ENCODE measurements at places on chromosomes 5 and 9.

DNA sequence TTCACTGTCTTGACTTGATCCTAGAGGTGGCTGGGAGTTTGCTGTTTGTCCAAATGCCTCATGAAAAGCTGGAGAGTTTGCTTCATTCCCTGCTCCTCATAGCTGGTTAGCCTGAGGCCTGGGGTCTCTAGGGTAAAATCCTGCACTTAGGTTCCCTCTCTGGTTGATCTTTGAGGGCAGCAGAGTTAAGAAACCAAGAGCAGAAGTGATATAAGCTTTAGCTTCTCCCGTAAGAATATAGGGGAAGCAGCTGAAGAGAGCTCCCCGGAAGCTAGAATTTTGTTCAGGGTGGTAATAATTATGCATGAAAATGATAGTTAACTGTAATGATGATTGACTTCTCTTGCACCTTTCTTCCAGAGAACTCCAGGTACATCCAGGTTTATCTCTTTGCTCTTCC lies 1.4 kb downstream of the FAM53C start:
- no peak for DNase-seq

- DNase-seq: no peak
These were observed 50.8 kb upstream of the TEX48 start for GRCh38 chr9:114732823-114733222.

DNA sequence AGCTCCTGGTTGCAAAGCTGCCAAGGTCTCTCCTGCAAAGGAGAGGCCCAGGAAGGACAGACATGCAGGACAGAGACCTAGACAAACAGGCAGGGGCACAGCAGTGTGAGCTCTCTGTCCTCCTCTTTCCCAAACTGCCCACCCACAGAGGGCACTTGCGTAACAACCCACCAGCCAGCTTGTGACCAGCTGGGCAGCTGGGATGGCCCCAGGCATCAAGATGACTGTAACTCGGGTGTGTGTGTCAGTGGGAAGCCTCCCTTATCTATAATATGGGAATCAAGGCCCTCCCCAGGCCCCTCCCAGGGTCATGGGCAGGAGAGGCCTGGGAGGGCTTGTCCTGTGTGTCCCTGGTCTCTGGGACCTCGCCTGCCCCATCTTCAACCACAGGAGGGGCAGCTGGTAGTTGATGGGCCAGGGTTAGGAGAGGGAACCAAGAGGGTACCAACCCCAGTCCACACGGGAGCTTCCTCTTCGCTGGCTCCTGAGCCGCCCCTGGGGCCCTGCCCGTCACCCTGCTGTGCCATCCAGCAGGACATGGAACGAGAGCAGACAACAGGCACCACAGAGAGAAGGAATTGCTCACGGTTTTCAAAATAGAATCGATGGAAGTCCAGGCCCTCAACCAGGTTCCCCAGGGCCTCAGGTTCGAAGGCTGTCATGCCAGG lies 37.9 kb downstream of the SLC6A7 start:
- no peak for DNase-seq

GRCh38 chr5:157345067-157345466 lies 79.1 kb downstream of the CYFIP2 start:
- DNase-seq: no peak

DNA sequence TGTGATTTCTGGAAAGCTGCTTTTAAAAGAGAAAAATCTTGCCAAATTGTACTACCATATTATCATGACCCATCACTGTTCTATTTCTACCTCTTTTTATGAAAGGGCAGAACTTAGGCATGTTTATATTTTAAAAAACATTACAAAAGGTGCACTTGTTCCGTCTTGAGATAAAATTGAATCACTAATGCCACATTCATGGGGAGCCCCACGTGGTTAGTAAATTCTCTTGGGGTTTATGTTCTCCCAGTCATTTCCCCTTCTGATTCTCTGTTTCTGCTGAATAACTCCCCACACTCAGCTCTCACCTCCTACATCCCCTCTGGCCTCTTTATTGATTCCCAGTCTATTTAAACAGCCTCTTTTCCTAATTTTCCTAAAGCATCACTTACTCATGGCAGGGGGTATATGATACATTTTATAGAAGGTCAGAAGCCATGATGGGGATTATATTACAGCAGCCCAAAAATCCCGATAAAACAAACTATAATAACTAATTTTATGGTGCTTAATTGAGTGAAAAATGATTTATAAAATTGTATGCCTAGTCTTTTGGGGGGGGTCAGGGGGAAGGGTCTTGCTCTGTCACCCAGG lies 19.7 kb upstream of the VLDLR start:
- DNase-seq: no peak

DNA sequence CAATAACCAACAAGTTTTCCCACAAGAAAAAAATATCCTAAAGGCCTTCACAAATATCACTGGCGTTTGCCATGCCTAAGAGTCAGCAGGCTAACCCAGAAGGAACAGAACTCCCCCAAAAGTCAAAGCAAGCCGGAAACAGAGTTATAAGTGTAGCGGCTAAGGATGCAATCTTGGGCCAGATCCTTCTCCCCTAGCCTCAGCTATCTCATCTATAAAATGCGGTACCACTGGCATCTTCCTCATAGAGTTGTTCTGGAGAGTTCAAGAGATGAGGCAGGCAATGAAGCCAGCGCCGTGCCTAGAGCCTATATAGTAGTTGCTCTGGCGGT lies 632 bp downstream of the DPM2 start:
- DNase-seq: no peak

GRCh38 chr5:138770977-138771376 lies 17.8 kb downstream of the CTNNA1 start:
- DNase-seq: no peak

DNA sequence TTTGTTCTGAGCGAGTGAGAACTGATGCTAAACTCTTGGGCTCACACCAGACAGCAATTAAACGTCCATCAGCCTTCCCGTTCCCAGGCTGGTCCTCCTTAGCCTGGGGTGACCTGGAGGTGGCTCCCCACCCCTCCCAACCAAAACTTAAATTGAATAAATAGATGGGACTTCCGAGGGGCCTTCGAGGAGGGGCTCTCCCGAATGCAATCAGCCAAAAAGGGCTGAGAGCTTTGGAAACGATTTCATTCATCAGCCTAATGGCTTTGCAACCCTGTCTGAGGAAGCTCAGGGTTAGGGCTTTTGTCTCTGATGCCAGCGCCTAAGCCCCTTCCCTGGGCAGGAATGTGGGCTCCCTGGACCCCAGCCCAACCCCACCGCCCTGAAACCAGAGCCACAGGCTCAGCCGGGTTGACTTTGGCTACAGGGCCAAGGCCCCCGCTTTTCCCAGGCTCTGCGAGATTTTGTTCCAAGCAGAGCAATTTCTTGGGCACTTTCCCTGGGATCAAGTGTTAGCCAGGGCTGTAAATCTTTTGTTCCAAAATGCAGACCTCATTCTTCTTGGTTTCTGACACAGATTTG lies 29.2 kb downstream of the LHX3 start:
- no peak for DNase-seq

GRCh38 chr5:57687596-57687995 lies 205.0 kb upstream of the ACTBL2 start:
- no peak for DNase-seq

DNA sequence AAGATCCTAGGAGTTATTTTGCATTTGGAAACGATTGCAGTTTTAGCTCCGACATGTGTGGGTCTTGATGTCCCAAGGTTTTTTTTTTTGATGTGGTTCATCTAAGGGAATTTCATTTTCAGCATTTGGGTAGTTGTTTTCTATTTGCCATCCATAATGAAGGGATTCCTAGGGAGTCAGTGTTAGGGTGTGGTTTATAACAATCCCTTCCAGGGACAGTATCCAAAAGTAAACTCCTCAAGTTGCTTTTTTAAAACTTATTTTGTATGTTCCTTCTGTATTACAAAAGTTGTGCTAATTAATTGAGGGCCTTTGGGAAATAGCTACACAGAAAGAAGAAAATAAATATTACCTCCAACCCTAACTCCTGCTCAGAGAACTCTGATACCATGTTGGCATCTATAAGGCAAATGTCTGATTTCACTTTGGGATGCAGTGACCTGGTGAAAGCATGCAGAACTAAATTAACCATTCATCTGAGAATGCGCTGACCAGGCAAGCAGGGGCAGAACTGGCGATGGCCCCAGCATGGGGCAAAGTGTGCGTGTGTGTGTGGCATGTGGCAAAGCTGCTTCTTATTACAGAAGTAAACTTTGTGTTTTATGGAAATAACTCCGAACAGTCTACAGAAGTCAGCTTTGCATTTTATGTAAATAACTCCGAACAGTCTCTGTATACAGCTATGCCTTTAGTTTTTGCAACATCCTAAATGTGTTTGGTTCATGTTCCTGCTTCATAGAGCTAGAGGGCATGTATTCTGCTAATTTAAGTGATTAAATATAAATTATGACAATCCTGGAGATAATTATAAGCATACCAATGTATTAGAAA lies 237.2 kb downstream of the TRPM3 start:
- no peak for DNase-seq

DNA sequence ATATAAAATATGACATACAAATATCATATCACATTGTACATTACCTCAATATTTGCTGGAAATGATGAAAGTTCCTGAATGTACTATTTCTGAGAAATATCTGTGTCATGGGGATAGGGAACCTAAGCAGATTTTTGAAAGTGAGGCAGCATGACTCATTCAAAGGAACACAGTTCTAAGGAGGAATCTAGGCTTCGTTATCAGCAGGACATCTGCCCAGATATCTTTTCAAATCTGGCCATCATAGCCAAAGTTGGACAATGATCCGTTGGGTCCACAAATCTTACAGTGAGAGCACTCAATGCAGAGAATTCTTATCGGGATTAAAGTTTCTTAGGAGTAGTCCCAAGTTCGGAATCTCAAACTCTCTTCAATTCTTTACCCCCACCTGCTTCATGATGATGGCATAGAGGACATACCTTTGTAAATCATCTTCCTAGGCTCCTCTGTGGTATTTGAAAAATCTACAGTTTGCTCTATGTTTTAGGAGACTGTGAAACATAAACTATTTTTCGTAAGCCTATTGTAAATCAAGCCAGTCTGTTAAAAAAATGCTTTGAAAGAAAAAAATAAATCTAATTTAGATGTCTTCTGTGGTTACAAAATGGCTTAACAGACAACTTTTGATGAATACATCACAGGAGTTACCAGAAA lies 29.4 kb upstream of the ALDH1A1 start:
- DNase-seq: no peak

GRCh38 chr5:98942847-98943246 lies 14.0 kb upstream of the CHD1 start:
- DNase-seq: no peak

GRCh38 chr5:78801413-78801812 lies 152.8 kb upstream of the LHFPL2 start:
- DNase-seq: no peak

DNA sequence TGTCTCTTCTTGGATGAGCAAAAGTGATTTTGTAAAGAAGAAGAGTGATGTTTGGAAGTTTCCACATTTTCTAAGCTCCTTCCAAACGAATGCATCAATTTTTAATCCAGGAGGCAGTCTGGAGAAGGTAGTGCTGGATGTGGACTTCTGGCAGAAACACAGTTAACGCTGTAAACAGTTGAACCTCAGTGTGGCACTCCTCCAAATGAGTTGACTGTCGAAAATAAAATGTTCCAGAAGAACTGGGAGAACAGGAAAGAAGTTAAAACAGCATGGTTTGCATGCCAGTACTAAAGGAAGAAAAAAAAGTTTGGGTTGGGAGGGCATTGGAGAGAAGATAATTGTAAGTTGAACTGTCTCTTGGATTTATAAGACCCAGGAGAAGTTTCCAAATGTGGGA lies 6.5 kb downstream of the ZNF462 start:
- DNase-seq: no peak

Data from activated CD4-positive, alpha-beta T cell treated with anti-CD3 and anti-CD28 coated beads, Interleukin-2, amount 50 U/mL, for 16 hours (primary cell).